ENCODE measurements at places on chromosomes 5 and 9.

GRCh38 chr9:118631956-118632355 is 737.3 kb downstream of the BRINP1 start:
- DNase-seq = no peak

- DNase-seq = no peak
These were observed 4.3 kb upstream of the CLPTM1L start for GRCh38 chr5:1349246-1349645.

DNA sequence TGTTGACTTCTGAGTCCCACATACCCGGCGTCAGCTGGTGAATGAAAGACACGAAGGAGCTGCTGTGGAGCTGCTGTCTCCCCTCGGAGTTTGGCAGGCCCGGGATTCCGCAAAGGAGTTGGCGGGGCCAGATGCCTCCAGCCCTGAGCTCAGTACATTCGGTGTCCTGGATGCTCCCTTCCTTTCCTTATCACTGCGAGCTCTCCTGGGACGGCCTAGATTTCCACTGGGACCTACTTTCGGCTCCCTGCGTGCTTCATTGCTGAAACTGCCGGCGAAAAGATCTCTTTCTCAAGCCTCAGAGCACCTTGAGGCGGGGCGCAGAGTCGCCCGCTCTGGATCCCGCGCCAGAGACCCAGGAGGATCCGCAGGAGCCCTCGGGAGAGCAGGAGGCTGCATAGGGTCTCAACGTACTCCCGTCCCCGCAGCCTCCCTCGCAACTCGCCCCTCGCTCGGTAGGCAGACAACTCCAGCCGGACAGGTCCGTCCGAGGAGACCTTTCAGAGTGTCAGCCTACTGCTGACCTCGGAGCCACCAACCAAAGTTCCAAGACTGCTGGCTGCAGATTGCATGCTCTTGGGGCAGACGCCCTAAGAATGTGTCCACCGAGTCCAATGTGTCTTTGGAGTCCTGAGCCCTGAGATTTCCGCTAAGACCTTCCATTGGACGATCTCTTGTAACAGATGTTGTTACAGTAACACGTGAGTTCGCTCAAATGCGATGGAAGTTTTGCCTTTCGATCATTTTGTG is 6.1 kb downstream of the ANXA2R start:
- no peak for DNase-seq

DNA sequence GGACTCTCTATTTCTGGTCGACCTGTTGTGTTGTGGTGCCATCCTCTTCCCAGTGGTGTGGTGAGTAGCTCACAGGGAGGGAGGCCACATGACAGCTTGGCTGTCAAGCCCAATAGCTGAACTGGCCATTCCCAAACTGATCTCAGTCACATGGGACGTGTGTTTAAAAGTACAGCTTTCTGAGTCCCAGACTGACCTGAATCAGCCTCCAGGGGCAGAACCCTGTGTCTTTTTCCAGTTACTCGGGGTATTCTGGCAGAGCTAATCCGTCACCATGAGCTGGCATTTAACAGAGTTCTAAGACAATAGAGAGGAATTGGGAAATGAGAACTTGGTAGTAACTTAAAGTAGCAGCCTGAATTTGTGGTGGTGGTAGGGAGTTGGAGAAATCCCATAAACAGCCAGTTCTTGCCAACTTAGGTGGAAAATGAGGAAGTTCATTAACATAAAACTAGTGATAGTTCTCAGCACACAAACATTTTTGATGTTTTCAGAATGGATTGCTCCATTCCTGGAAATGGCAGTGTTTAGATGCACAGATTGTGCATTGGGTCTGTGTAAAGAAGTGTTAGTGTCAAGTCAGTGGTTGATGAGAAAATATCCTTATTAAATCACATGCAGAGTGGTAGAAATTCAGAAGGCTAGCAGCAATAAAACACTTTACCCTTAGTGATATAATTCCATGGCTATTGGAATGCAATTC is 50.9 kb downstream of the GPR107 start:
- DNase-seq = no peak

- DNase-seq = no peak
These were observed 415 bp downstream of the XRCC4 start for GRCh38 chr5:83077662-83078261.

DNA sequence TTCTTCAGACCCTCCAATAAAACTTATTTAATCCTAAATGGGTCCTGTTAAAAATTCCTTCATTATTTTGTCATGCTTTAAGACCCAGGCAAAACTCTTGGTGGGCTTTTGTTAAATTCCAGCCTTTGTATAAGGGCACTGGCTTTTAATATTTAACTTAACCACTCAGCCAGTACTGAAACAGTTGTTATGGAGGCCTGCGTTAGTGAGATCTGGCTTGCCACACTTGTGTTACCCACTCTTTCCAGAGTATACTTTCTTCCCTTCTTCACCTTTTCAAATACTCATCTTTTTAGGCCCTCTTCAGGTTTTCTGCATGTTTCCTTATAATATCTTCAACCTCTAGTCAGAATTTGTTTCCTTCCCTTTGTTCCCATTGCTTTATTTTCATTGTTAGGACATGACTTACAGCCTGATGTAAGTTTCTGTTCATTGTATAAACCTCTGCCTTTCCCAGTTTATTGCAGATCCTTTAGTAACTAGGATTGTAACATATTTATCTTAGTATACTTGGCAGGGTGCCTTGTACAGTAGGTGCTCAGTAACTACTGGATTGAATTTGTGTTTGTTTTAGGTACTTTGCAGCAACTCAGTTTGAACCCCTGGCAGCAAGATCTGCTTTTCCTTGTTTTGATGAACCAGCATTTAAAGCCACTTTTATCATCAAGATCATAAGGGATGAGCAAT is 48.8 kb downstream of the LNPEP start:
- DNase-seq = no peak

DNA sequence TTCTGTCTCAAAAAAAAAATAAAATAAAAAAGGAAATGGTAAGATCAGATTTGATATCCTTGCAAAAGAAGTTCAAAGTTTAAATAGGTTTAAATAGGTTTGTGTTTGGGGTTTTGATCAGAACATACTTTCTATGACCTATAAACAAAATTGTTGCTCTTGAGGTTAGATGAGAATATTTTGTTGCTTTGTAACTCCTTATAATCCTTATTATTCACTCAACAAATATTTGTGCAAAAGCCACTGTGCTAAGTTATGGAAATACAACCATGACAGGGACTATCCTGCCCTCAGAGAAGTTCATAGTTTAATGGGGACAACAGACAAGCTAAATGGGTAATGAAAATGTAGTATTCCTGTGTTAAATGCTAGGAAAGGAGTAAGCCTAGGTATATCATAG is 71.5 kb downstream of the INVS start:
- DNase-seq = no peak

DNA sequence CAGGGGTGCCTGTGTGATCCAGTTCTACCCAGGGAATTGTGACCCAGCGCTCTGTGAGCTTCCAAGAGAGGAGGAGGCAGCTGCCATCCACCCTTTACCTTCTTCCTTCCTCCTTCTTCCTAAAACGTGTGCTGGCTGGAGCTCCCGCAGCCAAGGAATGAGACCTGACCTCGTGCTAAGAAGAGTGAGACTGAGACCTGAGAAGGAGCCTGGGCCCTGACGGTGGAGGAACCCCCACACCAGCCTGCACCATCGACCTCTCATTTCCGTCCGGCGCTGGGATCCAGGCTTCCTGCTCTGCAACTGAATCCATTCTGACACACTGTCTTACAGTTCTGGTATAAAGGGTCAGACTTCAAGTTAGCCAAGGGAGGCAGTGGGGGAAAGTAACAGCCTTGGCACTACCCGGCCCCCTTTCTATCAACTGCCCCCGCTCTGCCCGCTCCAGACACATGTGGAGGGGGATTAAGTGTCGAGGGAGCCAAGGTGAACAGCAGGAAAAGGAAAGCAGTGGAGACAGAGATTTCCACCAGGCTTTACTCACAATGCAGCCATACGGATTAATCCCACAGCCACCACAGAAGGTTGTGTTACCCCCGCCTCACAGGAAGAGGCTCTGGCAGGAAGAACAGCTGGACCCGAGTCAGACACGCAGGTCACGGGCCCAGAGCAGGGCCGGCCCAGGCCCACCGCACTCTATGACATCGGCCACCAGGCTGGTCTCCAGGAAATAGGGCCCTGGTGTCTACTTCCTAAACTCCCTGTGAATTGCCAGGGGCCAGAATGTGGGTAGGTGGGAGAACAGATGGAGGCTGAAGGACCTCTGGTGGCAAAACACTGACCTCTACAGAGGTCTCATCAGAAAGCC is 15.8 kb downstream of the MGAT1 start:
- no peak for DNase-seq

- DNase-seq = no peak
These were observed 28.5 kb downstream of the GLDC start for GRCh38 chr9:6616951-6617602.

DNA sequence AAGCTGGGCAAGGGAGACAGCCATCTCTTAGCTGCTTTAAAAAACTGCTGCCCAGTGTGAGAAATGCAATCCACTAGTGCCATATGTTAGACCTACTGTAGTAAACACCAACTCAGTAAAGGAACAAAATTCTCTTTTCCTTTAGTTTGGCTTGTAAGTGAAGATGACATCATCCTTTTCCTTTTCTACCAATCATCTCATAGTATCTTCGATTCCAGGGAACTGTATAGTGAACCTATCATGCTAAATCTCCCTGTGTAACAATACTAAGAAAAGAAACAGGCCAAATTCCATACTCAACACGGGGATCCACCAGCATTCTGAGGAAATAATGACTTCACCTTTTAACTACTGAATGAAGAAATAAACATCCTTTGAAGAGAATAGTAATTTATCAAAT is 100.1 kb downstream of the RAPGEF6 start:
- no peak for DNase-seq
